ENCODE measurements at places on chromosomes 1 and 21. TPM values are rescaled to one million over a fixed set of nuclear protein-coding genes. Genes with fewer than 3 reads are reported as not detected.

HRNR gene
- not detected for polyA plus RNA-seq

TIAM1 gene
- polyA plus RNA-seq = 0.54 TPM

FOXD2 gene
- 0.04 TPM for polyA plus RNA-seq

GJA5 gene
- not detected for polyA plus RNA-seq

PI4KB gene
- 67.9 TPM for polyA plus RNA-seq

GBP7 gene
- polyA plus RNA-seq = not detected

RGS18 gene
- polyA plus RNA-seq = 3.0 TPM

FAM43B gene
- polyA plus RNA-seq = not detected

CACNA1S gene
- polyA plus RNA-seq = not detected

MOB3C gene
- polyA plus RNA-seq = 10.7 TPM

LHX8 gene
- polyA plus RNA-seq = not detected

KRTAP11-1 gene
- polyA plus RNA-seq = not detected

TMEM50A gene
- polyA plus RNA-seq = 111 TPM

NDC1 gene
- polyA plus RNA-seq = 6.8 TPM

CRNN gene
- not detected for polyA plus RNA-seq
